ENCODE measurements at places on chromosomes 11 and 22.

GRCh38 chr11:120052196-120052775, 85.6 kb downstream of the TRIM29 start:
- DNase-seq = no peak

- DNase-seq = peak; percentile 67
These were observed 816 bp upstream of the PLEKHA7 start for GRCh38 chr11:17014833-17015626.

DNA sequence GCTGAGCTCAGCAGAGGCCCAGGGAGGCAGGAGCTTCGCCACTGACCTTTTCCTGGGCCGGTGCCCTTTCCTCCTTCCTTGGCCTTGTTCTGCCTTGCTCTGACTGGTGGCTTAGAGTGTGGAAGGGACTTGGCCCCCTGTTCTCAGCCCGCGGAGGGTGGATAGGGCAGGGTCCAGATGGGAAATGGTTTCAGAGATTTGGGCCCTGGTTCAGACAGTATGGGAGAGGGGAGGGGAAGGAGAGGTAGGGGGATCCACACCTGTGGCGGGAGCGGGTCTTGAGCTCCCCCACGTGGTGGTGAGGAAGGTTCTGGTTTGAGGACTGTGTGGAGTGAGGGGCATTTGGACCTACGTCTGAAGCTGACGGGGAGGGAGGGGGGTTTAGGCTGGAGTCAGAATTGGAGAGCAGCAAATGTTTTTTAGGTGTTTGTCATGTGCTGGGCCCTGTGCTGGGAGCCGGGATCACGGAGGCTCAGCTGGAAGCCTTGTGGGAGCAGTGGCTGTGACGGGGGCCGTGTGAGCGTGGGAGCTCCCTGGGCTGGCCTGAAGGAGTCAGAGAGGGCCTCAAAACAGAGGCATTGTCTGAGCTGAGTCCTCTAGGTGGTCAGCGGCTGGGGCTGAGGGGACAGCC, 27.2 kb downstream of the SHANK3 start:
- no peak for DNase-seq

DNA sequence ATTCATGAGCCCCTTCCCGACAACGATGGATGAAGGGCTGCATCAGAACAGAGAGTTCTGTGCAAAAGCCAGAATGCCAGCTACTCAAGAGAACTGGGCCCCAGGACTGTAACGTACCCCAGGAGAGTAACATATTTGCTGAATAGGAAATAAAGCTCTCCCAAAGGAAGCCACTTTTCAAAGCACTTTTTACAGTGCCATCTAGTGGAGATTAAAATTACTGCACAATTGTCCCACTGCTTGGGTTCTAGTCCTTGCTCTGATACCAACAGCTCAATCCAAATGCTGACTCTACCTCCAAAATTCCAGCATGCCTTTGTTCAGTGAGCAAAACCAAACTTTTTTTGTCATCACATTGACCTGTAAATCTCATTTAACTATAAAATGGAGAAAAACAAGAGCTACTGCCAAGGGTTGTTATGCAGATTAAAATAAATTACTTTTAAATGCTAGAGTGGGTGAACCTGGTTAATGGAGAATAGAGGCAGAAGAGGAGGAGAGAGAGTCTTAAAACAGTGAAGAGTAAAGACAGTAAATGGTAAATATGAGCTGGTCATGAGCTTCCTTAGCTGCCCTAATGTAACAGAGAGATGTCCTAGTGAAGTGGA, 87.6 kb upstream of the FSHB start:
- peak; percentile 29 for DNase-seq

DNA sequence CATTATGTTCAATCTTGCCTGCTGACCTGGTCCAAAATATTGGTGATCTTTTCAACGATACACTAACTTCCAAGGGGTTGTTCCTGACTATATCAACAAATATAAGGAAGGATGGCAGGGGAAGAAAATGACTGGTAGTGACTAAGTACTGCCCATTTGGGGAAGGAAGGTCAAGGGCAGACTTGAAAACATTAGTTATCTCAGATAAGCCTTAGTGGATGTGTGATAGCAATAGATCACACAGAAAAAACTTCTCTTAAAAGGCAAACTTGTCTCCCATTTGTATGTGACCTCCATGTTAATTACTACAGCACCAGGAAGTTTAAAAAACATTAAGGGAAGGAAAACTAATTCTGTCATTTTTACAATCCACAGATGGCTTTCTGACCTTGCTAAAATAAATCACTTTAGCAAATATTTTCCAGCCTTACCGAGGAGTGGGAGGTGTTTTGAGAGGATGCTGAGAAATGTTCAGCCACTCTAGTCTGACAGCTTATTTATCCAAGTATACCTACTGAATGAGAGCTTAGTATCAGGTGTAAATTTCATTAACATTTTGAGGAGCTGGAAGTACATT, 88.2 kb upstream of the DDI1 start:
- DNase-seq = no peak

GRCh38 chr11:965206-965775, 39.6 kb downstream of the AP2A2 start:
- no peak for DNase-seq

GRCh38 chr11:20110908-20111669, 49.2 kb downstream of the DBX1 start:
- DNase-seq = peak; percentile 95

GRCh38 chr11:129460714-129461113, 85.1 kb downstream of the BARX2 start:
- DNase-seq = no peak

DNA sequence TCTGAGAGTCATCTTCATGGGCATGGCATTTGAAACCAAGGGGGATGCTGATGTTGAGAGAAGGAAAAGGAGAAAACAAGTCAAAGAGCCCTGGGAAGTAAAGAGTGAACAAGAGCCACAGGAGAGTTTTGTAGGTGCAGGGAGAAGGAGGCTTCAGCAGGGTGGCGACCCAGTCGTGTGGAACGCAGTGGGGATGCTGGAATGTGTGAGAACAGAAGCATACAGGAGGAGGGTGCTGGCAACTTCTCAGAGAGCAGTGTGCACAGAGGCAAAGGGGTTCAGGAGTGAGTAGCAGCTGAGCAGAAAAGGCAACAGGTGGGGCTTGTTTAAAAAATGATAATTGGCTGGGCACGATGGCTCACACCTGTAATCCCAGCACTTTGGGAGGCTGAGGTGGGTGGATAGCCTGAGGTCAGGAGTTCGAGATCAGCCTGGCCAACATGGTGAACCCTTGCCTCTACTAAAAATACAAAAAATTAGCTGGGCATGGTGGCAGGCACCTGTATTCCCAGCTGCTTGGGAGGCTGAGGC, 75.8 kb upstream of the PLET1 start:
- DNase-seq = no peak

DNA sequence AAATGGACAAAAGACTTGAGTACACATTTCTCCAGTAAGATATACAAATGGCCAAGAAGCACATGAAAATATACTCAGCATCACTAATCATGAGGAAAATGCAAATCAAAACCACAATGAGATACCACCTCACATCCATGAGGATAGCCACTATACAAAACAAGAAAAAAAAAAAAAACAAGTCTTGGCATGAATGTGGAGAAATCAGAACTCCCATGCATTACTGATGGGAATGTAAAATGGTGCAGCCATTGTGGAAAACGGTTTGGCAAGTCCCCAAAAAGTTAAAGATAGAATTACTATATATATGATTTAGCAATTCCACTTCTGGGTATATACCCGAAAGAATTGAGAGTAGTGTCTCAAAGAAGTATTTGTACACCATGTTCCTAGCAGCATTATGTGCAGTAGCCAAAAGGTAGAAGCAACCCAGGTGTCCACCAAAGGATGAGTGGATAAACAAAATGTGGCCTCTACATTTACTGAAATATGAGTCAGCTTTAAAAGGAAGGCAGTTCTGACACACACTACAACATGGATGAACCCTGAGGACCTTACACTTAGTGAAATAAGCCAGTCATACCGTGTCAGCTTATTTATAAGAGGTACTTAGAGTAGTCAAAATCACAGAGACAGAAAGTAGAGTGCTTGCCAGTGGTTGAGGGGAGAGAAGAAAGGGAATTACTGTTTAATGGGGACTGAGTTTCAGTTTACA, 146.3 kb downstream of the WNT7B start:
- DNase-seq = peak; percentile 61

- no peak for DNase-seq
These were observed 6.7 kb upstream of the TAGLN start for GRCh38 chr11:117192401-117192875.

- peak; percentile 87 for DNase-seq
These were observed at the start of gene CAVIN3 for GRCh38 chr11:6320411-6321155. Gene CAVIN3, minus strand, starts transcription at chr11:6320501. Its CDS starts 25 bp downstream, at chr11:6320476.

GRCh38 chr11:13261591-13262061, 16.0 kb upstream of the BMAL1 start:
- DNase-seq = peak; percentile 80

All from astrocyte of the spinal cord (primary cell).